NCI-H146 (cell line): ENCODE measurements at places on chromosomes 1 and 21.

- DNase-seq: peak; percentile 5
These were observed 459 bp downstream of the CAPZB start for GRCh38 chr1:19484798-19485361.

DNA sequence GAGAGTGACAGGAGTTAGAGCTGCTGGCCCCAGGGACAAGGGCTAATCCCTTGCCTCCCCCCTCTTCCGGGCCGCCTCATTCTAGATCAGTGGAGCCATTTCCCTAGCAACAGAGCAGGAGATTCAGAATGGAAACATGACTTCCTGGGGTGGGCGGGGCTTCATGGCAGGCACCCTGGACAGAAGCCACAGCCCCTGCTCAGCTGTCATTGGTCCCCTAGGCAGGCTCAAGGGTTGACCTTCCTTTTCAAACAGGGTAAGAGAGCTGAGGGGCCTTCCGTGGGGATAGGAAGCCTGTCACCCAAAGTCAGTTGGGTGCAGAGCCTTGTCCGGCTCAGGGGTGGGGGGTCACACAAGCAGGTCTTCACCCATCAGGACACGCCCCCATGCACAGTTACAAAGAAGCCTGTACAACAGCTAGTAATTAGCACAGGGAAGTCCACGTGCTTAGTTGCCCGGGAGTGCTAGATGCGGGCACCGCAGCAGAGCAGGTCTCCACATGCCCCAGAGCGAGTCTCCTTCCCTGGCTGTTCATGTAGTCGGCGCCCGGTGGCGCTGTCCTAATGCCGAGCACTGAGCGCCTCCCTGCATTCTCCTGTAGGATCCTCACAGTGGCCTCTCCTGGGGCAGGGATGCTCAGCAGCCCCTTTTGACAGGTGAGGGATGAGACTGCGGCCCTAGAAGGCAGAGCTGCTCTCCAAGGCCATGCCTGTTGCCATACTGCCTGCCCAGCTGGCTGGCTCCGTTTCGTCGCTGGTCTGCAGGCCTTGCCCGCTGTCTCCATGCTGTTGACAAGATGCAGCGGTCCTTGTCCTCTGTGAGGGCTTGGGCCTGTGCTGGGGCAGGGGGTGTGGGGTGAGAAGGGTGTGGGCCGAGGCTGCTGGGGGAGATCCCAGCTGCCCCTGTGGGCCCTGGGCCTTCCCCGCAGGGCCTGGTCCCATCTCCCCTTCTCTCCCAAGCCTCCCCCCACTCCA, 5.1 kb downstream of the TMEM201 start:
- peak; percentile 83 for DNase-seq

DNA sequence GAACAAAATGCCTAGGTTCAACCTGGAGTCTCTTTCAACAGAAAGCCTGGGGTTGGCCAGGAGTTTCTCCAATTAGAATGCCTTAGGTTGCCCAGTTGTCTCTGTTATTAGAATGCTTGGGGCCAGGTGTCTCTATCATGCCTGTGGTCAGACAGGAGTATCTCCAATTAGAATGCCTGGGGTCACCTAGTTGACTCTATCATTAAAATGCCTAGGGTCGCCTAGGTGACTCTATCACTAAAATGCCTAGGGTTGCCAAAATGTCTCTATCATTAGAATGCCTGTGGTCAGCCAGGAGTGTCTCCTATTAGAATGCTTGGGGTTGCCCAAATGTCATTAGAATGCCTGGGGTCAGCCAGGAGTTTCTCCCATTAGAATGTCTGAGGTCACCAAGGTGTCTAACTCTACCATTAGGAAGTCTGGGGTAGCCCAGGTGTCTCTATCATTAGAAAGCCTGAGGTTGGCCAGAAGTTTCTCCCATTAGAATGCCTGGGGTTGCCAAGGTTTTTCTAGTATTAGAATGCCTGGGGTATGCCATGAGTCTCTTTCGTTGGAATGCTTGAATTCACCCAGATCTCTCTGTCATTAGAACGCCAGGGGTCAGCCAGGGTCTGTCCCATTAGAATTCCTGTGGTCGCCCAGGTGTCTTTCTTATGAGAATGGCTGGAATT, 57.9 kb downstream of the RNF187 start:
- DNase-seq: no peak

GRCh38 chr1:219988387-219988786, 57.9 kb downstream of the EPRS1 start:
- no peak for DNase-seq

DNA sequence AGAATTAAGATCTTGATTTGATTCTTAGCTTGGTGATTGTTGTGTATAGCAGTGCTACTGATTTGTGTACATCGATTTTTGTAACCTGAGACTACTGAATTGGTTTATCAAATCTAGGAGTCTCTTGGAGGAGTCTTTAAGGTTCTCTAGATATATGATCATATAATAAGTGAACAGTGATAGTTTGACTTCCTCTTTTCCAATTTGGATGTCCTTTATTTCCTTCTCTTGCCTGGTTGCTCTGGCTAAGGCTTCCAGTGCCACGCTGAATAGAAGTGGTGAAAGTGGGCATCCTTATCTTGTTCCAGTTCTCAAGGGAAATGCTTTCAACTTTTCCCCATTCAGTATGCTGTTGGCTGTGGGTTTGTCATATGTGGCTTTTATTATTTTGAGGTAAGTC, 61.5 kb upstream of the LYST start:
- DNase-seq: no peak

DNA sequence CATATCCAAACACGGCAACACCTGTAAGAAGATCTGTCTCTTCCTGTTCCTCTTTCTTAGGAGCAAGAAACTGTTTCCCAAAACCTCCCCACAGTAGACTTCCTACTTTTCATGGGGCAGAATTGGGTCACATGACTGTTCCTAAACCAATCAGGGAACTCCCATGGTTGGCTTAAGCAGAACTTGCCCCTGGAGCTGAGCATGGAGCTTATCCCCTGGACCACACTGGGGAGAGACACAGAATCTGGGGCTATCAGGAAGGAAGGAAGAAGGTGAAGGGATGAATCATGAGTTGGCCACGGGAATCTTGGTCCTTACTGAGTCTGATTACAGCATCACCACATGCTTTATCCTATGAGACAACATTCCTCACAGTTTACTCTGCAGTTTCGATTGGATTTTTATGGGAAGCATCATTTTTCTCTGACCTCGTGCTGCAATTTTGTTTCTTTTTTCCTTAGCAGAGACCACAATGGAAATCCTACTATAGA, 81.8 kb downstream of the CDC7 start:
- no peak for DNase-seq

DNA sequence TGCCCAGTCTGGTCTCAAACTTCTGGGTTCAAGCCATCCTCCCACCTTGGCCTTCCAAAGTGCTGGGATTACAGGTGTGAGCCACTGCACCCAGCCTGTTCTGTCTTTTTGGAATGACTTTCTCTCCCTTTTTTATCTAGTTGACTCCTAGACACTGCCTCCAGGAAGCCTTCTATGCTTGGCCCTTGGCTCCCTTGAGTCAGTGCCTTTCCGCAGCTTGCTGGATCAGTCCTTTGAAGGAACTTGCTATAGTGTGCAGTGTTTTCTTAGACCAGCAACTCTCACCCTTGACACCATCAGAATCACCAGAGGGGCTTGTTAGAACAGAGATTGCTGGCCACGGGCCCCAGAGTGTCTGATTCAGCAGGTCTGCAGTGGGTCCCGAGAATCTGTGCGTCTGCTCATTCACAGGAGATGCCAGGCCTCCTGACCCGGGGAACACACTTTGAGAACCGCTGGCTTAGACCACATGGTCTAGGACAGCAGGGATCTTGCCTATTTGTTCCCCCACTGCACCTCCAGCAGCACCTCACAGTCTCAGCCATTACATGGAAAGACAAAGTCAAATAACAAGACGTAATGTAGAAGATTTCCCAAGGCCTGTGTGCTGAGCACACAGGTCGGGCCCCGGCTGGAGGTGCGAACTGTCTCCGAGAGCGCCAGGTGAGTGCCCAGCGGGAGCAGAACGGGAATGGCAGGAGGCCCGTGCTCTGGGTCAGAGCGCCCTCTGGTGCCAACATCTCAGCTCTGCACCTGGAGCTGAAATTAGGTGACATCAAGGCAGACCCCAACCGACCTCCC, 27.4 kb upstream of the CTPS1 start:
- peak; percentile 66 for DNase-seq

DNA sequence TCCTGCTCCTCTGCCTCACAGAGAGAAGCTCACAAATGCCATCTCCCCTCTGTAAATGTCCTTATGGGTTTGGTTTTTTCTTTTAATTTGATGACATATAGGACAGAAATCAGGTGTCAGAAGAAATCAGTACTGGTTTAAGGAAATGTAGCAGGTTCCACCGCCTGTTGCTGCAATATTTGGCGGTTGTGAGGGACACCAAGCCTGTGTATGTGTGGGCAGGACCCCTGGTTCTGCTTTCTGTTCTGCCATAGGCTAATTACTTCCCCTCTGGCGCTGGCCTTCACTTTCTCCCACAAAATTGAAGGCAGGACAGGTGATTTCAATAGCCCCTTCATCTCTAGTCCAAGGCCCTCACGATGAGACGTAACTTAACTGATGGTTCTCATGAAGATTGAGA, 69.2 kb downstream of the PRDM2 start:
- DNase-seq: no peak

GRCh38 chr1:39620659-39621165, 18.7 kb downstream of the HEYL start:
- DNase-seq: no peak

- DNase-seq: no peak
These were observed 5.4 kb downstream of the PNRC2 start for GRCh38 chr1:23964790-23965740.

DNA sequence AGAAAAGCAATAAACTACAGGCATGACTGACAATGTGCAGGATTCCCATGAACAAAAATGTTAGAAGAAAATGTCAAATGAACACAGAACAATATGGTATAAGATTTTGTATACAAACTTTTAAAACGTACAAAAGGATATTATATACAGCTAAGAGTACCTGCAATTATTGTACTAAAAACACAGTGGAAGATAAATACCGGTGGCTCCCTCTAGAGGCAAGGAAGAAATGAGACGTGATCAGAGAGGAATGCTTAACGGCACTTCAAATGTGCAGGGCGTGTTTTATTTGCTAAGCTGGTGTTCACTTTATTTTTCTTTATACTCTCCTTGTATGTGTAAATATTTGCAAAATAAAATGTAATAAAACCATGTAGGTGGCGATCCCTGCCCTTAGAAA, 191.8 kb upstream of the SAMSN1 start:
- DNase-seq: no peak

DNA sequence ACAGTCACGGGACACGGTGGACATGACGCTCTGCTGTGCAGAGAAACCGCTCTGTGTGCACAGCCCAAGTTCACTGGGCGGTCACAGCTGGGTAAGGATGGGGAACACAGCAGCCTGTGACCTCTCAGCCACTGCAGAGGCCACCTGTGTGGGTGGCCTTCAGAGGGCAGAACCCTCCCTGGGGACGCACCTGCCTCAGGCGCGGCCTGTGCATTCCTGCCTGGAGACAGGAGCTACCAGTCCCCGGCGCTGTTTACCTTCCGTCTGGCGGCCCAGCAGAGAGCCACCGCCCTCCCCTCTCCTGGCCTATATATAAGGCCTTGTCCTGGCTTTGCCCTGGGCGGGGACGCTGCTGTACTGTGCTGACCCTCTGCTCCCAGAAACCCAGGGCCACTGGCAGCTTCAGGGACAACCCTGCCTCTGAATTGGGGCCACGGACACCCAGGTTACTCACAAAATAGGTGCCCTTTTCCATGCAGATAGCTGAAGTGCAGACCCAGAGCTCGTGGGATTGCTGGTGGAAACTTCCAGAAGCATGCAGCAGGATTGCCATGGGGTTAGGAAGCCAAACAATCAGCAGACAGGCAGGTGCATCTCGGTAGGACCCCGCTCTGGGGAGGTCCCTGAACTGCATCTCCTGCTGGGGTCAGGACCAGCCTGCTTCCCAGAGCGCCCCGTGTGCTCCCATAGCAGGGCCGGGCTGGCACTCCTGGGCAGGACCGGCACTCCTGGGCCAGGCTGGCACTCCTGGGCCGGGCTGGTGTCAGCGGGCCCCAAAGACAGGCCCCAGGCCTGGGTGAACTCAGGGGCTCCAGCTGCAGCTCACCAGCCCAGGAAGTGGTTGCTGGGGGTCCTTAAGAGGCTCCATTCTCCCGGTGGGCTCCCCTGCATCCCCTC, 83.6 kb downstream of the SIK1 start:
- peak; percentile 91 for DNase-seq

DNA sequence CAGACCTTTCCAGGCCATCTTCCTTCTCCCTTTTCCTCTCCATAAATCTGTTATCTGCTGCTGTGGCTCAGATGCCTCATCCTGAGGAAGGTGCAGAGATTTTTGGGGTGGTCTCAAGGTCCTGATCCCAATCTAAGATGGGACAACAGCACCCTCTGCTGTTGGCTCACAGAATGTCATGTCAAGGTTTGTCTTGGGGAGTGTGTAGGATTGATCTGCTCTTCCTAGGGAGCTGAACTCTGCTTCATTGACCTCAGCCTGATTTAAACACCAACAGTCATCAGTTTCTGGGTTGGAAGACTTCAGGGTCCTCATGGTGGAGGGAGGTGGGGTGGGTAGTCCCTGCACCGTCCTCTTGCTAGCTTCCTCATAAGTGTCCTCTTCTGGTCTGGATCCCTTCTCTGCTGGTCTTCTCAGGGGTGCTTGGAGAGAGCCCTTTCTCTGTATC, 62.8 kb upstream of the LAX1 start:
- DNase-seq: peak; percentile 45

- DNase-seq: no peak
These were observed 75.2 kb upstream of the GADD45A start for GRCh38 chr1:67609577-67610341.

DNA sequence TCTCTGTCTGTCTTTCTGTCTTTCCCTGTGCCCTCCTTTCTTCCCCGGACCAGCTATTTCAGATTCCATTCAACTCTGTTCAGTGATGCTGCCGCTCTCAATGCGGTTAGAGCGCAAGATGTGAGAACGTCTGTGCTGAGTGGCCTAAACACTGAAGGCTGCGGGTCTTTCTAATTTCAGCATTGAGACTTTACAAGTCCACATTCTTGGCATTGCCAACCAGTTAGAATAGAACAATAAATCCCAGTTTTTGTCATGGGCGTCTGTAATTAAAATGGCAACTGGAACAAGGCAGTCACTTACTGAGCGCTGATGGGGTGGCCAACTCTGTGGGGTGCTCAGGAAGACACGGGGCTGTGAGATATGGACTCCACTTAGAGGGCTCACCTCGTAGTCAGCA, 112.8 kb downstream of the DHRS3 start:
- DNase-seq: no peak

- peak; percentile 18 for DNase-seq
These were observed 87.2 kb downstream of the MRPL37 start for GRCh38 chr1:54287176-54287650.

GRCh38 chr1:195763907-195764374, 844.3 kb downstream of the KCNT2 start:
- DNase-seq: peak; percentile 2

DNA sequence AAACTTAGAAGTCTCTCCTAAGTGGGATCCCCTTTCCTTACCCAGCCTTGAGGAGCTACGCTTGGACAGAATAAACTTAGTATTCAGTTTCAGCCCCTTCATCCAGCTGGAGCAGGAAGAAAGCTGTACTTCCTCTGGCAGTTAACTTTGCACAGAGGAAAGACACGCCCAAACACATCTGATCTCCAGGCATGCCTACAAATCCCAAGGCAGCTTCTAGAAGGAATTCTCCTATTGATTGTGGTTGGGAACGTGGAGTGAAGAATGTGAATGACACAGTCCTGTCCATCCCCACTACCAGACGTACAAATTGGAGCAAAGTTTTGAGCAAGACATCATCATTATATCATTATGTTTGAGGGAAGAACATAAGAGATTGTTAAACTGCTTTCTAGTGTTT, 6.6 kb upstream of the AK4 start:
- DNase-seq: no peak
